PC-9 (cell line): ENCODE measurements at places on chromosomes 4 and X. TPM values are rescaled to one million over a fixed set of nuclear protein-coding genes. Genes with fewer than 3 reads are reported as not detected.
A peak's percentile ranks its signal among the peaks of the same experiment; 100 is the strongest.

- DNase-seq = no peak
Observed at GRCh38 chr4:128639541-128640270, 169.8 kb upstream of the JADE1 start.

DNA sequence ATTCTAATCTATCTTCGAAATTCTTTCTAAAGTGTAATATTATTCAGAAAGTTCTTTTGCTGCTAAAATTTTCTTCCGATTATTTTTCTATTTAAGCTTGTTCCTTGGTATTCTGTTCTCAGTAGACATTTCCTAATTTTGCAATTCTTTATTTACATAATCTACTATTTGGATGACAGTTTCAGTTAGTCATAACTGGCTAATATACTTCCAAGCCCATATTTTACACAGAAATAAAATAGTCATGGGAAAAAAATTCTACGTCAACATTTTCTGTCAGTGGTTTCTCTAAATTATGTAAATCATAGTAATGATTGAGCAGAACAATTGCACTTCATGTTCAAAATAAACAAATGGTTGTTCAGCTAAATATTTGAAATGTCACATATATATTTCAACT is 178.0 kb upstream of the ANKRD50 start:
- no peak for DNase-seq

TBC1D19 gene
- total RNA-seq = 12.6 and 12.8 TPM in 2 replicates

DNA sequence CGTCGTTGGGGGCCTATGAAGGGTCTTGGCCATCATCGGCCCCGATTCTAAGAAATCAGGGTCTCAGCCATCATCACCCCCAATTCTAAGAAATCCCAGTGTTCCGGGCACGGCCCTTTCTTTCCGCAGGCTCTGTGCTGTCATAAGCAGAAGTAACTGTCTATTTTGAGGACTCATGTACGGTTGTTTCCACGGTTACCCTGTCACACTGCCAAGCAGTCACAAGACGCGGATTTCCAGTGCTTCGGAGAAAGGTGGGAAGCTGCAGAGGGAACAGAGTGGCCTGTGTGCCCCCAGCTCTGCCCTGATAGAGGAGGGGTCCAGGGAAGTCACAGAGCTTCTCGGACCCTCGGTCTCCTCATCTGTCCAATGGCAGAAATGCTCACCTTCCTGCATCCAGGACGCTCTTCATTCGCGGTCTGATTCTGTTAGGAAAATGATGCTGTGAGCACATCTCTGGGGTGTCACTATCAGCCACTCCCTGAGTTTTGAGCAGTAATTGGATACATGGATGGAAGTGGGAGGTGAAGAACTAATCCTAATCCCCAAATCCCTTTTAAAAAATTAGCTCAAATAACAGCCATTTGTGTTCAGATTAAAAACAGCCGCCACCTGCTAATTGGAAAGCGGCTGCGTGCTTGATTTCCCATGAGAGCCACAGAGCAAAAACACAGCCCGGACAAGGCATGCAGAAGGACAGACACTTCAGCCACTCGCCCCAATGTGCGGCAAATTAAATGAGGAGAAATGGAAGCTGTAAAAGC is 73.1 kb downstream of the WFS1 start:
- no peak for DNase-seq

GRCh38 chr4:4709736-4710135 is 149.7 kb upstream of the MSX1 start:
- no peak for DNase-seq

- DNase-seq = no peak
Observed at GRCh38 chr4:169959254-169959653, 66.9 kb downstream of the MFAP3L start.

DNA sequence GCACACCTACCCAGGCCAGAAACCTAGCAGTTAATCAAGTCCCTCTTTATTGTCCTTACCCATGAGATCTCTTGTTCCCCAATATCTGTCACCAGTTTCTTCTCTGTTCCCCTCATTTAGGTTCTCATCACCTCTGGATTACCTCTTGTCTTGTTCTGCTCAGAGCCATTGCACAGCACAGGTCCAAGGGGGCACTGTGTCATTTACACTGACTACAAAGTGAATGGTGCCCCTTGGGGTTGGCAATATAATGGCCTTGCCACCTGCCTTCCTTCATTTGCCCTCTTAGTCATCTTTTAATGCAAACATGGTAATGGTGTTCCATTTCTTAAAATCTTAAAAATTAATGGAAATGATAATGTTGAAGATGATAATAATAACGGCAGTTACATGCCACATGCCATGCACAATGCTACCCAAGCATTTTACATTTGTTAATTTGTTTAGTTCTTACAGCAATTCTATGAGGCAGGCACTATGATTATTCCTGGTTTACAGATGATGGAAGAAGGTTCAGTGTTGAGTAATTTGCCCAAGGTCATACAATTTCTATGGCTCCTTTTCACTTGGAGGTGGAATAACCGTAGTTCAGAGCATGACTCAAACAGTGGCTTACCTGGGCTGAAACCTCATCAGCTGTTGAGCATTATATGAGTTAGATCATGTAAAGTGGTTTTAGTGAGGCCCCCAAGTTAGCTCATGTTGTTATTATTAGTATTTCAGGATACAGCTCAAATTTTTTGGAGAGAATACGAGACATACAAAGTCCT is 117.9 kb downstream of the RASL11B start:
- DNase-seq = no peak

GRCh38 chr4:174674305-174674840 is 152.1 kb upstream of the HPGD start:
- no peak for DNase-seq

DNA sequence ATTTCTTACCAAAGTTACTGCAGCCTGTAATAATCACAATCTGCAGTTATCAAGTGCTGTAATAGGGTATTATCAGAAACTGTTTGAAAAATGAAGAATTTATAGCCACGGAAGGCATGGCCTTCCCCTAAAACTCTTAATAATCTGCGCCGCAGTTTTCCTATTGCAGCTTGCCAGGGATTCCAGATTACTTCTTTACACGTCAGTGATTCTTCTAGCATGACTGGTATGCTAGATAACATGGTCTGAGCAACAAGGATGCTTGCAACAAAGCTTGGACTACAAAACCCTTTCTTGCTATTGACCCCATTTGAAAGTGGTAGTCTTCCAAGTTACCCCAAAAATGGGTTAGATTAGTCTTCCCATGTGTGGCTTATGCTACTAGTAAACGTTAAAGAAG is 47.2 kb upstream of the GK2 start:
- DNase-seq = no peak

HMGB2 gene
- 202 and 213 TPM in 2 replicates for total RNA-seq

DNA sequence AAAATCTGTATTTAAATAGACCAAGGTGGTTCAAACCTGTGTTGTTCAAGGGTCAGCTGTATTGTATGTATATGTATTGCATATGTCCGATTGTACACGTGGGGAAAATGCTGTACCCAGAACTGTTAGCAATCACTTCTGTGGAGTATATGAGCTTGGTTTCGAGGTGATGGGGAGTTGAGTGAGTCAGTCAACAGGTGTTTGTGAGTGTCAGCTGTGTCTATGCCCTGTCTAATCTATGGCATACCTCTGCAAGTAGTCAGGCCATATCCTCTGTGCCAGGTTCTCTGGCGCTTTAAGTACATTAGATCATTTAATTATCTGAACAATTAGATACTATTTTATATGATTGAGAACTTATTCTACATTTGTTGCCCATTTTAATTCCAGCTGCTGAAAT is 7.4 kb downstream of the ZRSR2 start:
- no peak for DNase-seq

- DNase-seq = peak; percentile 96
Observed at GRCh38 chr4:10032625-10033024, 11.3 kb upstream of the SLC2A9 start.

DNA sequence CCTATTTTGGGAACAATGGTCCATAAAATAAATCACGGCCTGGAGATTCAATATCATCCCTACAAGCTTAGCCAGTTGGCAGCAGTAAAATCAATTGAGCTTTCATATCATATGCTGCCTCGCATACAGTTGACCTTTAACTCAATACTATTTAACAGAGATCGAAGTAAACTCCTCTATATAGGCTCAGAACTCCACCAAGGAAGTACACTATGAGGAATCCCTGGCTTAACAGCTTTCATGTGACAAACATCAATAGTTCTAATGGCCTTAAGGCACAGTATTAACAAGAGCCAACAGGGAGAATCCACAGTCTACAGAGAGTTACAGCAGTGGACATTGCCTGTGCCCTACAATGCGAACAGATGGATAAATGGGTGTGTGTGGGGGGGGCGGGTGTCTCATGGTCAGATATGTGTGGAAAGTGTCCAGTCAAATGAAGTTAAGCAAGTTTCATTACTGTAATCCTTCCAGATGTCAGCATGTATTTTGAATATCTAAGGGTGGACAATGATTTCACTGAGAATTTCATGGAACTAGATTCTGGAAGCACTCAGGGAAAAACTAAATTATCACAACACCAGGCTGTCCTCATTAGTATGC is 98.2 kb upstream of the FAM9B start:
- no peak for DNase-seq

OGT gene
- 123 and 159 TPM in 2 replicates for total RNA-seq

GRCh38 chr4:143420227-143420626 is 83.6 kb downstream of the GAB1 start:
- no peak for DNase-seq

- DNase-seq = peak; percentile 91
Observed at GRCh38 chr4:38318737-38319455, 345.1 kb upstream of the KLF3 start.

DNA sequence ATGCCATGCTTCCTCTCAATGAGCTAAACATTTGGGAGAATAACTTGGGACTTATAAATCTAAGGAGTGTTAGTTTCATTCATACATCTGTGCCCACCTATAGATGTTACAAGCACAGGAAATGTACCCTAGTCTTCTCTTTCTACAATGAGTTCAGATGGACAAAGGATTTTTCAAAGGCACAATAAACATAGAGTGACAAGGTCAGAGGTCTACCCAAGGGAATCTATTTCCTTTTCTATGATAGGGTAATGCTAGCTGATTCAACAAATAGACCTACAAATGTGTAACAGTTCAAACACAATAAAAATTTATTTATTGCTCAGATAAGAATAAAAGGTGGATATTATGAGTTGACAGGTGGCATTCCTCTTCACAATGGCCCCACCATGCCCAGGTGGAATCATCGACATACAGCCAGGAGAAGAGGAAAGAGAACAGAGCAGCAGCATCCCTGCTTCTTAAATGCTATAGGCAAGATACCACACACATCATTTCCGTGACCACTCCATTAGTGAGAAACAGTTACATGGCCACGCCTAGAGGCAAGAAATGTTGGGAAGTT is 421.8 kb downstream of the HNRNPD start:
- DNase-seq = no peak

- no peak for DNase-seq
Observed at GRCh38 chrX:136030303-136031191, 45.3 kb downstream of the SLC9A6 start.

- DNase-seq = no peak
Observed at GRCh38 chrX:105315248-105315647, 94.8 kb upstream of the TEX13A start.

DNA sequence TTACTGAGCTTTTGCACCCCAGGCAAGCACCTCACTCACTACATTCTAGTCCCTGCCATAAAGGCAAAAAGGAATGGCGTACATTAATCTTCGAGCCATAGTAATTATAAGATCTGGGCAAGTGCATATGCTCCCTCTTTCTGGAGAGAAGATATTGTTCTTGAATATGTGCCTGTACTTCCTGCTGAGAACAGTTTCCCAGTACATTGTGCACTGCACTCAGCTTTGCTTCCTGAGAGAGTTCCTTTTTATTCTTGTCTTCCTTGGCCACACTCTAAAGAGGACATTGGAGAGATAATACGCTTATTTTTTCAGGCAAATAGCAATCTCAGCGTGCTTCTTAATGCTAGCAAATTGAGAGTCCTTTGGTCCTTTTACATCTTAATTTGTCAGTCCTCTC is 909.0 kb upstream of the PCDH10 start:
- no peak for DNase-seq

DNA sequence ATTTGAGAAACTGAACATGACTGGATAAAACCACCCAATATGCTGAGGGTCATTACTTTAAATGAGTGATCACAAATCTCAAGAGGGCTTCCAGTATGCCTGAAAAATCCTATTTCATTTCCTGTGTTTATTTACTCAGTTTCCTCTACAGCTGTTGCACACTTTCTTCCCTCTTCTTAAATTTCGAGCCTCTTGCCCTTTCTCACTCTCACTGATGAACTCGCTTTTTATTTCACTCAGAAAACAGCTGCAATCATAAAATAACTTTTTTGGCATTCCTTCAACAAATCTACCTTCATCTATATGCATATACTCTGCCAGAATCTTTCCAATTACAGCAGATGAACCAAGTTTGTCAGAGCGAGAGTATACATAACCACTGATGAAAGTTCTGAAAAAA is 101.3 kb downstream of the EIF4E start:
- DNase-seq = no peak

DNA sequence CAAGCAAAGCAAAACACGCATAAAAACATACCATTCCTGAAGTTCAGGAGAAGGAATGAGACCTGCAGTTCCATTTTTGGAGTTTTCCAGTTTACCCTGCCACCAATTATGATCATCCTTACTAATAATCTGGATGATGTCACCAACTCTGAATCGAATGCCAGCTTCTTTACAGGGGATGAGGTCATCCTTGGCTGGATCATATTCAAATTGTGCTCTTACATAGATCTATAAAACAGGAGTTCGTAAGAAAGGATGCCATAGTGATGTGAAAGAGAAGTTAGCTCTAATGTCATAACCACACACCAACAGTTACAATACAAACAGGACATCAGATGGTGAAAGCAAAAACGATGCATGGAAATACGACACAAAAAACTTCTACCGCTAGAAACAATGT is 106.5 kb downstream of the NYX start:
- no peak for DNase-seq

LUZP4 gene
- total RNA-seq = not detected in 2 replicates

- DNase-seq = peak; percentile 85
Observed at GRCh38 chr4:24598025-24598424, 13.7 kb upstream of the DHX15 start.

DNA sequence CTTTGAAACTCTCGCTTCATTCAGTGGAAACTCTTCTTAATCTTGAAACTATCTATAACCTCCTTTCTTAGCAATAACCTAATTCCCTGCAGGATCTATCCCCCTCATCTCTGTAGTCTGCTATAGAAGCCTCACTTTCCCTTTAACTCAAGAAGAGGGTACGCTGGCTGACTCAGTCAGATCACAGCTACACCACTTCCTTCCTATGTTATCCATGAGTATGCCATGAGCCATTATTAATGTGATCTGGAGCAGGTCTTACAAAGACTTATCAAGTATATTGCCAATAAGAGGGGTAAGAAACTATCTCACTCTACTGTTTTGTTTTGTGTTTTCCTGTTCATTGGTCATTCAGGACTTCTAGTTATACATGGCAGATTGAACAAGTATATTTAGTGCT is 165.3 kb downstream of the PJA1 start:
- no peak for DNase-seq

- DNase-seq = no peak
Observed at GRCh38 chrX:145817331-145818185, at the start of gene SLITRK2. TSS of gene SLITRK2 (plus strand) at chrX:145817829. CDS start at chrX:145822426, 4,597 bp downstream.

- DNase-seq = no peak
Observed at GRCh38 chrX:31228415-31228832, 156.6 kb upstream of the FTHL17 start.

DNA sequence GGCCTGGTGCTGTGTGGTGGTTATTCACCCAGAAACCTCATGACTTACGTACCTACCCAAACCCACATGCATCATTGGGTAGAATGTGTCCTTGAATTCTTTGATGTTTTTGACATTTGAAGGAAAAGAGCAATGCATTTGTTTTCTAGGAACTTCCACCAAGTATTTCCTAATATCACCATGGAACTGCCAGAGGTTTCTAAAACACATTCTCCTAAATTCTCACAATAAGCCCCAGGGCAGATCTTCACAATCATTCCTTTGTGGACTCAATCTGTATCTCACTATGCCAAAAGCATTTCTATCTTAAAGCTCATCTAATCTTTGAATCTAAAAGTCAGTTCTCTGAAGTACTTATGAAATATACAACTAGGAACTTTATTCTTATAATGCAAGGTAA is 8.3 kb upstream of the ODAM start:
- DNase-seq = no peak
